Hematopoietic multipotent progenitor cell (in vitro differentiated cells): ENCODE measurements at places on chromosomes 16 and 17.
A peak's percentile ranks its signal among the peaks of the same experiment; 100 is the strongest.

DNA sequence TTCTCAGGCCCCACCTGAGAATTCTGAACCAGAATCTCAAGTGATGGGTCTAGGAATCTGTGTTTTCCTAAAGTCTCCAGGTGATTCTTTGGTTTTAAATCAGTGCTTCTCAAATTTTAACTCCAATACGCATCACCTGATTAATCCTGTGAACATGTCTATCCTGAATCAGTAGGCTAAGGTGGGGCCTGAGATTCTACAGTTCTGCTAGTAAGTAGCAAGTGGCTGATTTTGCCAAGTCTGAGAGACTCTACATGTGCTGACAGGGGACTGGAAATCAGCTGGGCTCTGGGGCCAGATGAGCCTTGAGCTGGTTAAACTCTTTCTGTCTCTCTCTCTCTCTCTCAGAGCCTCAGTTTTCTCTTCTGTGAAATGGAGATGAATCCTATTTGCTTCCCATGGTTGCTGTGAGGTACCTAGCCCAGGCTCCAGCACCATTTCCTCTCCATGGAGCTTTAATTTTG lies 9.0 kb downstream of the CCR7 start:
- no peak for DNase-seq

GRCh38 chr17:47287639-47288038 lies 34.0 kb downstream of the ITGB3 start:
- DNase-seq = no peak

GRCh38 chr16:56312028-56312300 lies 113.4 kb downstream of the AMFR start:
- DNase-seq = no peak

- peak; percentile 97 for DNase-seq
Observed at GRCh38 chr17:61927208-61928100, at the start of gene INTS2. INTS2 (minus strand) TSS chr17:61927982; CDS start chr17:61926644, 1,338 bp downstream.

DNA sequence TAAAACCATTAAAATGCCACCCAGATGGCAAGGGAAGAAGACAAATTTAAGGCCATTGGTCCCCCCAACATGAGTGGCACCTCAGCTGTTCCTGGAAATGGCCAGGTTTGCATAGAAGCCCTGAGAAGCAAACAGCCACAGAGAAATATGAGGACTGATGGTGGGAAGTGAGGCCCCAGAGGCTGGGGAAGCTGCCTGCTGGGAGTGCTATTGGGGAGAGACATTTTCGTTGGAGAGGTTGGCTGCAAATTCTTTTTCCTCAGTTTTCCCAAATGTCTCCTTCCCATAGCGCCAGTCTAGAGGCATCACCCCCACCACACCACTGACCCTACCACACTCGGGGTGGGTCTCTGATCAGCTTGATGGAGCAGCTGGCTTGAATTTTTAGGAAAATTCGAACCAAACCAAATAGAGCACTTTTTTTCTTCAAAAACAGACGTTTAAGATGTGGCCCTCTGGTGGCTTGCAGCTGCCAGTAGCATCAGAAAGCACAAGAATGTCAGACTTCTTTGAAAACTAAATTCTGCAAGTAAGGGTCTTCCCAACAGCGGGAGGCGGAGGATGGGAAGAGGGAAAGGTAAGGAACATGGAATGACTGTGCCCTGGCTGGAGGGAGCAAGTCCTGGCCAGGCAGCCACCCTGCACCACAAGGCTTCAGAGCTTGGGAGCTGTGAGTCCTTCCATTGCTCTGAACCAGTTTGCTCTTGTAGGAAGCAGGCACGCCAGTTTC lies 13.2 kb upstream of the SLC12A3 start:
- no peak for DNase-seq

- DNase-seq = peak; percentile 93
Observed at GRCh38 chr17:33968350-33969044, 286.6 kb upstream of the CCL2 start.

- no peak for DNase-seq
Observed at GRCh38 chr17:17541640-17542001, 45.4 kb upstream of the RASD1 start.

DNA sequence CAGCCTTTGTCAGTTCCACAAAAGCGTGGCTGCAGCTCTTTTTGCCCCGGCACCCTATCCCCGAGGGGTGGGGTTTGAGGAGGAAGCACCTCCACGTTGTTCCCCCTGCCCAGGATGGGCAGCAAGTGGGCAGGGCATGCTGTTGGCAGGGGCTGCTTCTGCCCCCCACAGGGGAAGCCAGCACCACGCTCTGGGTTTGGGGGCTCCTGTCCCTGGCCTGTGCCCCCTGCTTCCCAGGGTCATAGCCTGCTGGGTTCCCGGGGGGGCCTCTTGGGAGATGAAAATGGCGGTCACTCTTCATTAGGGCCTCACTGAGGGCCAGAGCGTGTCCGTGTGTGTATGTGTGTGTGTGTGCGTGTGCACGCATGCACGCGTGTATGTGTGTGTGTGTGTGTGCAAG lies 22.8 kb downstream of the LASP1 start:
- no peak for DNase-seq

DNA sequence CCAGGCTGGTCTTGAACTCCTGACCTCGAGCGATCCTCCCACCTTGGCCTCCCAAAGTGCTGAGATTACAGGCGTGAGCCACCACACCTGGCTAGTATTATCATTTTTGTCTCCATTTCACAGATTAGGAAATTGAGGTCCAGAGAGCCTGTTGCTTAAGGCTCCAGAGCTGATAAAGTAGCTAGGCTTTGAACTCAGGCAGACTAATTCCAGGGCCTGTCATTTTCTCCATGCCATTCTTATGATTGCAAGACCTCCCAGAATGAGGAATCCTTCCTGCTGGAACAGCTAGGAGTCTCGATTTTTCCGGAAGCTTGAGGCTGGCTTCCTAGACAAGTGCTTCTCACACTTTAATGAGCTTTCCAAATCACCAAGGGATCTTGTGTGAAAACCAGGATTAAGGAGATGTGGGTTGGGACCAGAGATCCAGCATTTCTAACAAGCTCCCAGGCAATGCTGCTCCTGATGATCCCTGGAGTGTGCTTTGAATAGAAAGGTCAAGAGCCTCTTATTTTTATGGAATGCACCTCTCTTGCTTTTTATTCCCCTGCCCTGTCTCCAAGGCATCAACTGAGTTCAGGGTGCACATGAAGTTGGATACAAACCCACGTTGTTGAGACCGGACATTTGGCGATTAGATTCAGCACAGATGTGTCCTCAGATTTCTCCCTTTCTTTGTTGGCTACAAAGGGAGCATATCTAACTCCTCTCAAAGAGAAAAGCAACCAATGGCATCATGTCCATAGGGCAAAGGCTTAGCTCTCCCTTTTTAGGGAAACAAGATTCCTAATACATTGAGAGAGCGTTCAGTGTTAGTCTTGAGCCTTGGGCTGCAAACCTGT lies 40.3 kb upstream of the FAM20A start:
- no peak for DNase-seq

GRCh38 chr16:81544261-81544660 lies 99.7 kb downstream of the CMIP start:
- DNase-seq = no peak
